Stimulated activated CD4-positive, alpha-beta T cell treated with anti-CD3 and anti-CD28 coated beads, Interleukin-12 subunit alpha, Interleukin-12 subunit beta, amount 100 ng/mL, for 48 hours (primary cell): ENCODE measurements at places on chromosomes 6 and 20.
A peak's percentile ranks its signal among the peaks of the same experiment; 100 is the strongest.

DNA sequence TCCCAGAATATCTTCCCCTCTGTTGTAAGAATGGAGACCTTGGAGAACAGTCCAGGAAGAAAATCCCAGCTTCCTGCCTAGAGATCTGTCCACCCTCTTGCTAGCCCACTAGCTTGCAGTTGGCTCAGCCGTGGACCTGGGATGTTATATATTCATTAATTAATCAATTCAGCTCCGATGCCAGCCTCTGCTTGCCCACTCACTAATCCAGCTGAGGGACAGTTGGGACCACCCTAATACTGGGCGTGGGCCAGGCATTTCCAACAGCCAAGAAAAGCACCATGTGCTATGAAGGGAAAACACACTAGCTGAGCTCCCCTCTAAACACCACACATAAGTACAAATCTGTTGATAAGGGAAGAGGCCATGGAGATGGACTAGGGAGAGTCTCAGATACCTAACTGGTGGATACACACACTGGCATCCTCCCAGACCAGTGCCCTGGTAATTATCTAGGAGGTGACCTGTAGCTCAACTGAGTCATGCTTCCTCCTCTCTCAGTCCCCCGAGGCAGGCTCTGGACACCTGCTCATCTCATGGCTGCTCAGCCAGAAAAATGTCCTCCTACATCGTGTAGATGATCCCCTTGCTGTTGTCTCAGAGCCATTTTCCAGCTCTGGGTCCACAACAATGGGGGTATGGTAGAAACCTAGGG is 78.9 kb downstream of the ANKRD60 start:
- DNase-seq: no peak

DNA sequence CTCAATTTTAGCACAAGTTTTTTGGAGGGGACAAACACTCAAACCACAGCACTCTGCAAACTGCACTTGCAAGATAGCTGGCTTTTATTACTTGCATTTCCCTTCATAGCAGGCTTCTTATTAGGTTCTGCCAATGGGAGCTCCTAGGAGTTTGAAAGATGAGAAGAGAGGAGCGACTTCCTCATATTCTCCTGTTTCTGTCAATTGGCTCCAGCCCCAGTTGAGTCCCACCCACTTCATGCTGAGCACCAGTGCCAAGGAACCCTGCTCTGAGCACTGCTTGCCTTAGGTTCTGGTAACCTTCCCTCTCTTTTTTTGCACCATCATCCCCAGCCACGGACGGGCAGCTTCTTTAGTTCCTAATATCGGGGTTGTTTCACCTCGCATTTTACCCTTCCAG is 67.9 kb downstream of the PSMB1 start:
- DNase-seq: no peak

- no peak for DNase-seq
Observed at GRCh38 chr20:40961686-40962640, 66.7 kb upstream of the TOP1 start.

DNA sequence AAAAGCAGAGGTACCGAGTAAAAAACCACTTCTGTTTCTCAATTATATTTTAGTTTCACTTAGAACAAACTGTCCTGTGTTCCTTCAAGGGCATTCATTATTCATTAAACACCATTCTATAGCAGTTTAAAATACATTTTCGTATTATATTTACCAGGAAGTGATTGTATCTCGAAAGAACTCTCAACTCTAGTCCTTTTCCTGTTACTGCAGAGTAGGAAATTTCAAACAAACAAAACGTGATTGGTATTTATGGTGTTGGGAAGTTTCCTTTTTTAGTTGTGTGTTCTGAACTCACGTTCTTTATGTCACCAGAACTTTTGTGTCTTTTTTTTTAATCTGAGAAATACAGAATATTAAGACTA is 139.5 kb upstream of the BTBD3 start:
- no peak for DNase-seq

- no peak for DNase-seq
Observed at GRCh38 chr20:58567437-58567836, 52.2 kb upstream of the APCDD1L start.

DNA sequence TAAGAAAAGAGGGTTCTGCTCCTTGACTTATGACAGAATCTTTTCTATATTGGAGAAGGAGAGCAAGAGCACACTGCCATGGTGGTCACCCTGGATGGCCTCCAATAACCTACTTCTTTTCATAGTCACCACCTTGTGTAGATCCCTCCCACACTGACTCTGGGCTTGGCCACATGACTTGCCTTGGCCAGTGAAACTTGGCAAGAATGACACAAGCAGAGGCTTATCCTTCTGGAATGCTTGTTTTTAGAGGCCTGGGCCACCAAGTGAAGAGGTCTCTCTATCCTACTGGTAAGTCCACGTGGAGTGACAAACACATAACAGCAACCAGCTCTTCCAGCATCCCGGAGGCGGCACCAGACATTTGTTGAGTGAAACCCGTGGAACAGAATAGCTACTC is 349.4 kb upstream of the JARID2 start:
- no peak for DNase-seq

DNA sequence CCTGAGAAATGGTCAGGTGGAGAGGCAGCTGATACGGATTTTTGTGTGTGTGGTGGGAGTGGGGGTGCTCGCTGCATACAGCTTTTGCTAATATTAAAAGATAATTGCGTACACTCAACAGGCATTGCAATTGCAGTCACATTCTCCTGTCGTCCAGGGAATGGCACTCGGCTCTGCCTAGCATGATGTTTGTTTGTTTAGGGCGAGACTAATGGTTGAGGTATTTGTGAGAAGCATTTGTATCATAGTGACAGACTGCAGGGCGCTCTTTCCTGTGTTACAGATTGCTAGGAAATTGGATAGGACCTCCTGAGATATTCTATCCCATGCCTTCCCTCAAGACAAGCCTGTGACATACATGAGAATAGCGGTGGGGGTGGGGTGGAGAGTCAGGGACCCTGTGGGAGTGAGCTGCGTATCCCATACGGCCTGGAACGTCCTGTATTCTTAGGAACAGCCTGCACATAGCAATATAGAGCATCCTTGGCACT is 207.4 kb downstream of the SOX4 start:
- DNase-seq: no peak

DNA sequence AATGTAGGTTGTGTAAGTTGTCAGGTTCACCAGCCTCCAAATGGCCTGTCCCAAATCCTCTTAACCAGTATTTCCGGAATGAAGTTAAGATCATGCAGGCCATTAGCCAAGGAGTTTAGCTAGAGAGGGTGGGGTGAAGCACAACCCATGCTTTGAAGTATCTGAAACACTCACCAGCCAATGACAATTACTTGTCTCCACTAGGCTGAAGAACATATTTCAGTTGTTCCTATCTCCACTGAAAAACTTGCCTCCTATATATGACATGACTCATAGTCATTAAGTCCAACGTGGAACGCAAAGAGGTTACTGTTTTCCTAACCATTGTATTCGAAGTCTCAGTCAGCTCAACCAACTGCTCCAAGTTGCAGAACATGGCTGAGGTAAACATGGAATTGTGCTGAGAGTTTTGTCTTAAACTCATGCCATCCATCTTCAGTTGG is 37.4 kb upstream of the TNFAIP3 start:
- DNase-seq: no peak

- no peak for DNase-seq
Observed at GRCh38 chr6:3320238-3320811, 61.6 kb downstream of the PSMG4 start.

GRCh38 chr6:23176471-23176870 is 607.1 kb downstream of the HDGFL1 start:
- no peak for DNase-seq

- no peak for DNase-seq
Observed at GRCh38 chr6:147000545-147001488, 203.4 kb upstream of the STXBP5 start.

- DNase-seq: no peak
Observed at GRCh38 chr6:100663219-100663863, 198.6 kb upstream of the SIM1 start.

DNA sequence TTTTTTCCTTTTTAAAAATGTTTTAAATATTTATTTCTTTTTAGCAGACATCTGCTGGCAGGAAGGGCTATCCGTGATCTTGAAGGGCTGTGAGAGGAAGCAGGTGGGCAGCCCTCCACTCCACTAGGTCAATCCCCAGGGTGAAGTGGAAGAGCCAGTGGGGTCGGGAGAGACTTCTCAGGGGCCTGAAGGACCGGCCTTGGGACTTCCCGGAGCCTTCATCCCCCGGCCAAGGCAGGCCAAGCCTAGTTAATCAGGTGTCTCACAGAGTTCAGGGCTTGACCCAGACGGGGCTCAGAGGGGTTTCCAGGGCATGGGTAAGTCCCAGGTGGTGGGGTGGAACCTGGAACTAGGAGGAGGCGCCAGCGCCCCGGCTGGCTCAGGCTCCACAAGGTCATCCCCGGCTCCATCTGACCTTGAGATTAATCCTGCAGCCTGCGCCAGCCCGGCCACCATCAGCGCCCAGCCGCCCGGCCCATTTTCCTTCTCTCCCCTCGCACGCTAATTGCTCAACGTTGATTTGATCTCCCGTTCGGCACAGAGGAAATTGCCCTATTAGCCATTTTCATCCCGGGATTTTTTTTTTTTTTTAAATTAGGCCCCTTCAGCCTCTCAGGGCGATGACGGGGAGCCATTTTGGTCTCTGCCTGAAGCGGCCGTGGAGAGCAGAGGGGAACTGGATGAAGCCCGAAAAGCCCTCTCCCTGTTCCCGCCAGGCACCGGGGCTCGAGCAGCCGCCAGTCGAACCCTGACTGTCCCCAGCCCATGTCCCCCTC is 44.4 kb downstream of the MDFI start:
- no peak for DNase-seq

DNA sequence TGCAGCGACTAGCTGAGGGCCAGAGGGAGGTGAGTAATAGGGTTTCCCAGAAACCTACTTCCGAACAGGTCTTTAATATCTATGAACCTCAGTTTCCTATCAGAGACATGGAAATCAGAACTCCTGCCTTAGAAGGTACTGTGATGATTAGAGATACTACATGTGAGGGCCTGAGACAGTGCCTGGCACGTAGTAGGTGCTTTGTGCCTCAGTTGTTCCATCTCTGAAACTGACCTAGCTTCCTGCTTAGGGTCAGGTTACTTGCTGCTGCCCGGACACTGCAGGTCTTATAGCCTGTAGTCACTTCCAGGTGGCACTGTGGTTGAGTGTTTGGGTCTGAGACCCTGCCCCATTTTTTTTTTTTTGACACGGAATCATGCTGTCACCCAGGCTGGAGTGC is 20.9 kb downstream of the RAB44 start:
- DNase-seq: no peak

- peak; percentile 67 for DNase-seq
Observed at GRCh38 chr20:25057234-25058050, 497 bp downstream of the ACSS1 start.

- DNase-seq: no peak
Observed at GRCh38 chr6:10381133-10381829, 33.6 kb downstream of the TFAP2A start.

DNA sequence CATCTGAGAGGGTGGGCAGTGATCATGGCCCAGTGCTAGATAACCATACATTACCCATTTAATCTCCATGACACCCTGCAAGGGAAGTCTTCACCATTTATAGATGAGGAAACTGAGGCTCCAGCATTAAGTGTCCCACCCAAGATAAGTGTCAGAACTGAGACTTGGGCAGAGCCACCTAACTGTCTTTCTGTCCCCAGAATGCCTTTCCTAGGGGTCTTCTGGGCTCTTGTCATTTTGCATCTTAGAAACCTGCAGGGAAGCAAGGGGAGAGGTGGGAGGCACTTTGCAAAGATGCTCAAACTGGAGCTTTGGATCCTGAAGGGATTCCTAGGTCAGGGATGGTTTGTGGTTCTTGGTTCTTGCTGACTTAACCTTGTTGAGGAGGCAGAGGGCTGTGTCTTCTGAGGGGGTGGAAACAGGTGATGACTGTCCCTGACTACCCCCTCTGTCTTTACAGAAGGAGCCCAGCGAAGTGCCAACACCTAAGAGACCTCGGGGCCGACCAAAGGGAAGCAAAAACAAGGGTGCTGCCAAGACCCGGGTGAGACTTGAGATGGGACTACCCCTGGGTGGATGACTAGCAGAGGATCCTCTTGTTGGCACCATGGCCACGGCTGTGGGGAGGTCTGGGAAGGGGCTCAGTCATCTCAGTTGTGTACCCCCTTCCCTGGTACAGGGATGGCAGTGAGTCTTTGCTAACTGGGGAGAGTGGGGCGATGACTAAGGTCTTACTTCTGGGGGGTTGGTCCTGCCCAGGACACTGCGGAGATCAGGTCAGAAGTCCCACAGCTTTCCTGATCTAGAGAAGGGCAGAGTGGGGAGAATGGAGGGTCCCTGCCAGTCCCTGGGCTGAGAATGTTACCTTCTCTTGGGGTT is 5.8 kb downstream of the HMGA1 start:
- DNase-seq: no peak

DNA sequence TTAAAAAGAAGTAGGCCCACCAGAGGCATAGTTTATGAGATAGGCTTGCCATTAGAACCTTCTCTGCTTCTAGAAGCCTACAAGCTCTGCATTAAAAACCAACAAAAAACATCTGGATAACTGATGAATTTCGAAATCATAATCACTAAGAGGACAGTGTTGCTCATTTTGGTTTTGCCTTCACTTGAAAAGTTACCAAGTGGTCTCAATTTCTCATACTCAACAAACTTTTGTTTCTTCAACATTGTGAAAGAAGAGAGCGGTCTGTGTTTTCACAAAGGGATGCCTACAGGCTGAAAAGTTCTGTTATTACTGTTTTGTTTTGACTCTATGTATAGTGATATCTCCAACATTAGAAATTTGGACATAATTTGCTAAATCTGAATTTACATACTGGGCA is 98.9 kb downstream of the PDSS2 start:
- no peak for DNase-seq

DNA sequence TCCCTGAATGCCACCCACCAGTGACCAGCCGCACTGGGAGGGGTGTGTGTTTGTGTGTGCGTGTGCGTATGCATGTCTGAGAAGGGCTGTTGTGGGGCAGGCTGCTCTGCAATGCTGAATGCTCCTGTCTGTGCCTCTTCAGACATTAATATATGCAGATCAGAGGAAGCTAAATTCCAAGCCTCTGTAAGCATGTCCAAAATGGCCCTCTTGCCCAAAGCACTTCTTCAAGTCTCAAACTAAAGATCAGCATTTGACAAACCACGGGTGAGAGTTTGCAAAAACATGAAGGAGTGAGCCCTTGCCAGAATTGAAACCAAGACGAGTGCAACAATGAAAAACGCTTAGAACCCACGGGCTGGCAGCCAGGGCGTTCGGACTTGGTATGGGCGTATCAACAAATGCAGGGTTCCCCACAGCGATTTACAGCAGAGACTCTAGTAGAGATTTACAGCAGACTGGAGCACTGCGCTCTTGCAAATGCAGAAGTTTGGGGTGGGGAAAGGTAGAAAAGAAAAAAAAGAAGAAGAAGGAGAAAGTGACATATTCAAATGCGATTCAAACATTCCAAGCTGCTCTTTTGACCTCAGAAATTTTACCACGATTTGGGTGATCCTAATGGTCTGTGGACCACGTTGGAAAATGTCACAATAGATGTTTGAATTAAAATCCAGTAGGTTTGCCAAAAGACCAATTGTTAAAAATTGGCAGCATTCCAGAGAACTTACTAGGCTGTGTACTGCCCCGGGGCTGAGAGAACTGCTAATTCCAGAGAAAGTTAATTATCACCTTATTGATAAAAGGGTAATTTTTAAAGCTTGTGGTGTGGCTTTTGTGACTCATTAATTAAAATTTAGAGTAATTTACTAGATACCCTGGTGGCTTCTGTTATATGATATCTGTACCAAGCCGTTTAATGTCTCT is 3.5 kb downstream of the SCML4 start:
- DNase-seq: no peak
